CD4-positive, alpha-beta T cell treated with Interleukin-15 for 4 hours (primary cell): ENCODE measurements at places on chromosomes 3 and 15.

DNA sequence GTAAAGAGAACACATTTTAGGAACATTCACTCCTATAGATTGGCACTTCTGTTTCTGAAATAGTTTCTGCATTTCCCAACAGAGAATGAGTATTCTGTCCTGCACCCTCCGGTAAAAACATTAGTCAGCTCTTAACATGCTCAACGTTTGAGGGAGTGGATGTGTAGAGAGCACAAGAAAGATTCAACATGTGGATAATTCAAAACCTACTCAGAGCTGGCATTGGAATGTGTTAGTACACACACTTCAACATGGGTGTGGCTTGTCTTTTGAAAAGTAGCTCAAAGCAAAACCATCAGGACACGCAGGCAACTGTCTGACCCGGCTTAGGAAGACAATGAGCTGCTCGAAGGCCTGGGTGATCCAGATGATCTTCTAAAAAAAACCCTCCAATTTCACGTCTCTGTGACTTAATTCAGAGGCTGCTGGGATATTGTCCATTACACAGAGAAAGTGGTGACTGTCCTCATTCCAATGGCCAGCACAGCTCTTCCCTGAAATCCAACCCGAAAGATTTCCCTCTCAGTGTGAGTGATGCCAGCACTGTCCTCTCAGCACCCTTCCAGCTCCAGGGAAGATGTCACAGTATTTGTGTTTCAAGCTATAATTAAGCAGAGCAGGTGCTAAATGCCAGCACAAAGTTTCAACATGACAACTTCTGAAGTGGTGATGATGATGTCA is 18.1 kb downstream of the FBN1 start:
- DNase-seq = no peak

DNA sequence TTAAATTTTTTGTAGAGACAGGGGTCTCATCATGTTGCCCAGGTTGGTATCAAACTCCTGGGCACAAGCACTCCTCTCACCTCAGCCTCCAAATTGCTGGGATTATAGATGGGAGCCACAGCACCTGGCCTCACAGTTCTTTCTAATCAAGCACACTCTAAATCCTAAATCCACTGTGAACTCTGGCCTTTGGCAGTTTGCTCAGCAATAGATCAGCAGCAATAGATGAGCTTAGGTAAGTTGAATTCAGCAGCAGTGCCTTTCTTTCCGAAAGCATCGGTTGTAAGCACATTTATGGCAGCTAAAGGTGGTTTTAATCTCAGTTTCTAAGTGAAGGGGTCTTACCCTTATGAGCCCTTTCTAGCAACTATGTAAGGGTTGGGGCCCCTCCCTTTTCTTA is 16.6 kb downstream of the PDHB start:
- DNase-seq = no peak

DNA sequence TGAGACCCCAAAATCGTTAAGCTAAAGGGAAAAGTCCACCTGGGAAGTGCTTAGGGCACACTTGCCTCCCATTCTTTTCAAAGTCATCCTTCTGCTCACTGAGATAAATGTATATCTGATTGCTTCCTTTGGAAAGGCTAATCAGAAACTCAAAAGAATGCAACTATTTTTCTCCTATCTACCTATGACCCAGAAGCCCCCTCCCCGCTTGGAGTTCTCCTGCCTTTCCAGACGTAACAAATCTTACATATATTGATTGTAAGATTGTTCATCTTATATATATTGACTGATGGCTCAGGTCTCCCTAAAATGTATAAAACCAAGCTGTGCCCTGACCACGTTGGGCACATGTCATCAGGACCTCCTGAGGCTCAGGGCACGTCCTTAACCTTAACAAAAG is 56.8 kb upstream of the ACAN start:
- DNase-seq = no peak

- no peak for DNase-seq
These were observed 108.8 kb upstream of the ATP2B2 start for GRCh38 chr3:10614168-10614567.

- no peak for DNase-seq
These were observed 60.3 kb downstream of the MAP6D1 start for GRCh38 chr3:183764847-183765731.

DNA sequence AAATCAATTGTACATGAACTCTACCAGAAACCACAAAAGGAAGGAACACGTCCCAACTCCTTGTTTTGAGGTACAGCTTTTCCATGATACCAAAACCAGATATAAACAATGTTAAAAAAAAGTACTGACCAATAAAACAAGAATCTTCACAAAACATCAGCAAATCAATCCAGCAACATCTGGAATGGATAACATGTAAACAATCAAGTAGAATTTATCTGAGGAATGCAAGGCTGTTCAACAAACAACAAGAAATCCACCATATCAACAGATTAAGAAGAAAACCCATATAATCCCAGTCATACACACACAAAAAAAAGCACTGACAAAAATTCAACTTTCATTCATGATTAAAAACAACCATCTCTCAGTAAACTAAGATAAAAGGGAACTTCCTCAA is 26.7 kb downstream of the TJP1 start:
- DNase-seq = no peak

GRCh38 chr3:71305231-71306206 is 278.0 kb downstream of the FOXP1 start:
- no peak for DNase-seq

DNA sequence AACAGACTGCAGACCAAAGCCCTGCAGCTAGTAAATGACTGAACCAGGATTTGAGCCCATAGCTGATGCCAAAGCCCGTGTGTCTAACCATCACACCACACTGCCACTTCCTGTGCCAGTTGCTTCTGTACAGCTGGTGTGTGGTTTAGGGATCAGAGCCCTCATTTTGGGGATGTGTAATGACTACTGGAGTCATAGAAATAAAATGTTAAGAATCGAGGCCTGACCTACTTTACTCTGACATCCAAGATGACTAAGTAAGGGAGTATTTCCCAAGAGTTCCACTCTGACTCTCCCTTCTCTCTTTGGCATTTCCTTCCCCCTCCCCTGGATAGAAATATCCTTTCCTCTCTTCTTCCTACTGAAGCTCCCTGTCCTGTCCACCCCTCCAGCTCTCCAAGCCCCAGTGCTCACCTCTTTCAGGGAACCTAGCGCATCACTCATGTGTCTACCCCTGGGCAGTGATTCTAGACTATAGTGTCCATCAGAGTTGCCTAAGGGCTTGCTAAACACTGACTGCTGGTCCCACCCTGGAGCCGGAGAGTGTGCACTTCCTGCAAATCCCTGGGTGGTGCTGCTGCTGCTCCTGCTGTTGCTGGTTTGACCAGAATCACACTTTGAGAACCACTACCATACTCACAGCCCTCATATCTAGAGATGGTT is 53.8 kb downstream of the MGLL start:
- no peak for DNase-seq

DNA sequence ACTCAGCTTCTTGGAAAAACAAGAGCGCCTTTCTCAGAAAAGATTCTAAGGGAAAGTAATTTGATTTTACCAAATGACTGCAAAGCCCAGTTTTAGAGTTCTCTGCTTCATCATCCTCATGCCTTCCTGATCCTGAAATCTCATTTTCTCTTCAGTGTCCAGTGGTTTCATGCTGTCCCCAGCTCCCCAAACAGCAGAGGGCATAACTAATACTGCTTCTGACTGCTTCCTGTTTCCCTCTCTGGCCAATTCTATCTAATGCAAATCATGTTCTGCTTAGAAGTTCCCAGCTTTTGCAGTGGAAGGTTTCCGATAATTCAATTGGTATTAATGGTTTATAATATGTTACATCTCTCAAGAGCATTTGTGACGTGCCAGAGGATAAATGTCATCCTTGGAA is 161.1 kb downstream of the CLSTN2 start:
- no peak for DNase-seq

DNA sequence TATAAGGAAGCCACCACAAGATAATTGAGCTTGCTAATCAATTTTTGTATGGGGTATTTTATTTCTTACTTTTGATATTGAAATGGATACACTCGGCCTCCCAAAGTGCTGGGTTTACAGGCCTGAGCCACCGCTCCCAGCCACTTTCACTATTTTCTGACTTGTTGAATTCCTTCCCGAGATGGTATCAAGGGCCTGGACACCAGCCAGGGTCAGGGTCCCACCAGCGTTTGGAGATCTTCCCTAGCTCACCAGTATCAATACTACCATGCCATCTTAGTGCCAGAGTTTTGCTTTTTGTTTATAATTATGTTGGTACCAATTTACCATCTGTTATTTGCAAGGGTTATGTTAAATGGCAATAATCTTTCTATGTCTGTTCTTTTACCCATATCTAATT is 5.5 kb upstream of the SELENOT start:
- DNase-seq = no peak

DNA sequence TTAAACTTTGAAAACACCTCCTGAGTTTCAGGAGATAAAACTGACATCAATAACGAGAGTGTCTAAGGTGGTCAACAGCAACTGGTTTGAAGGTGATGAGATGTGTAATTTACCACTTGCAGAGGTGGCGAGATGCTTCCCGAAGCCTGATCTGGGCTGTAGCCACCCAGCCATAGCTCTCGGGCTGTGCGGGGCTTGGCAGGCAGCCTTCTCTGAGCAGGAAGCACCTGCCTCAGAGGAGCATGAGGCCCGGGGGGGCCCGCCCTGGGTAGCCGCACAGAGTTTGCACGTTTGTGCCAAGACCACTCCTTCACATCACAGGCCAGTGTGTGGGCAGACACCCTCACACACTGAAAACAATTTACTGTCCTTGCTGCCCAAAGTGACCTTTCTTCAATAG is 220.3 kb downstream of the CACNA2D3 start:
- DNase-seq = no peak

GRCh38 chr3:123157598-123158287 is 44.0 kb upstream of the SEC22A start:
- no peak for DNase-seq

GRCh38 chr15:84783493-84784251 is 33.5 kb upstream of the ALPK3 start:
- no peak for DNase-seq

DNA sequence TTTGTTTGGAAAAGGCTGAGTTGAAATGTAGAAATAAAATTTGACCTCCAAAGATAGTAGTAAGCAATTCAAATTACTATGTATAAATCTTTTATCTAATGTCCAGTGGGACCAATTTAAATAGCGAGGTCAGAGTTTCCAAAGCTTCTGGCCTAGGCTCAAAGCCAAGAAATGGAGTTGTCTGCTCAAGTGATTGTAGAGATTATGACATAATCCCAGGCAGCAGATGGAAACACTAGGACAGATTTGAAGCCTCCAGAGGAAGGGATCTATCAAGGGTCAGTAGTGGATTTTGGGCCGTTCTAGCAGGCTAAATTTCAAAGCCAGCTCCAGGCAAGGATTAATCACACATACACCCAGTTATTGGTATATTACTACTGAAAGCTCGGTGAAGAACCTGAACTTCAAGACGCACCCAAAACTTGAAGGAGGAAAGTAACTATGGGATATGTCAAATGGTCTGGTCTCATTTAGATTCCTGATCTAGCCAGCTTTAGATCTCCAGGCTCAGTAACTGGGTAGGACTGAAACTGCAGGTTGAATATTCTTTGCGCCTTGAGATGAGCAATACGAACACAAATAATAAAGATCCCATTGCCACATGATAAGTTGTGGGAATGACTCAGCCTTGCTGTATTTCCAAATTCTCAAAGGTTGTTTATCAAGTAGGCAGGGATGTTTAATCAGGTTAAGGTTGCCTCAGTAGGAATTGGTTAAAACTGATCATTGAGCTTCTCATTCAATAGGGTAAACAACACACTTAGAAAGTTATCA is 30.9 kb upstream of the ARRDC4 start:
- no peak for DNase-seq

DNA sequence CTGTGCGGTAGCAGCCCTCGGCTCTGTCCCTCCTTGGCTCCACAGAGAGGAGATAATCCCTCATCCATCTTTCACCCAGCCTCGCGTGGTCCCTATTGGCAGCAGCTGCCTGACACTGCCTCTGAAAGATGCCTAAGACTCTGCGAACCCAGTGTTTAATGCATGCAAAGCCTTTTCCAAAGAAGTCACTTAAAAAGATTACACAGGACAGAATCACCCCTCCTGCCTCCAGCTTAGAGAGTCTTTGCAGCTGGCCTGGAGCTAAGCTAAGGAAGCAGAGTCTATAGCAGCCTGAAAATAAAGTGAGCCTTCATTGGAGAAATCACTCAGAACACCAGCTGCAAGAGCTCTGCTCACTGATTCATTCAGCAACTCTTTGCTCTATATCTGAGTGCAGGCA is 247.2 kb downstream of the SHQ1 start:
- DNase-seq = no peak

DNA sequence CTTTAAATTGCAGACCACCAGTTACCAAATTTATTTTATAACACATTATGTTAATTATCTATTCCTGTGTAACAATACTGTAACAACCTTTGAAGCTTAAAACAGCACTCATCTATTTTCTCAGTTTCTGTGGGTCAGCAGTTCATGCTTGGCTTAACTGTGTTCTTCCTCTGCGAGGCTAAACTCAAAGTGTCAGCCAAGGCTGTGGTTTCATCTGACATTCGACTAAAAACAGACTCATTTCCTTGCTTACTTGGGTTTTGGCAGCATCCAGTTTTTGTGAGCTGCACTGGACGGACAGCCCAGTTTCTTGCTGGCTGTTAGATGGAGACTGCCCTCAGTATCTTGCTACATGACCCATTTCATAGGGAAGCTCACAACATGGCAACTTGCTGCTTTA is 247.3 kb upstream of the KCNH8 start:
- no peak for DNase-seq

- DNase-seq = no peak
These were observed 68.7 kb downstream of the SMAD6 start for GRCh38 chr15:66770518-66771350.

DNA sequence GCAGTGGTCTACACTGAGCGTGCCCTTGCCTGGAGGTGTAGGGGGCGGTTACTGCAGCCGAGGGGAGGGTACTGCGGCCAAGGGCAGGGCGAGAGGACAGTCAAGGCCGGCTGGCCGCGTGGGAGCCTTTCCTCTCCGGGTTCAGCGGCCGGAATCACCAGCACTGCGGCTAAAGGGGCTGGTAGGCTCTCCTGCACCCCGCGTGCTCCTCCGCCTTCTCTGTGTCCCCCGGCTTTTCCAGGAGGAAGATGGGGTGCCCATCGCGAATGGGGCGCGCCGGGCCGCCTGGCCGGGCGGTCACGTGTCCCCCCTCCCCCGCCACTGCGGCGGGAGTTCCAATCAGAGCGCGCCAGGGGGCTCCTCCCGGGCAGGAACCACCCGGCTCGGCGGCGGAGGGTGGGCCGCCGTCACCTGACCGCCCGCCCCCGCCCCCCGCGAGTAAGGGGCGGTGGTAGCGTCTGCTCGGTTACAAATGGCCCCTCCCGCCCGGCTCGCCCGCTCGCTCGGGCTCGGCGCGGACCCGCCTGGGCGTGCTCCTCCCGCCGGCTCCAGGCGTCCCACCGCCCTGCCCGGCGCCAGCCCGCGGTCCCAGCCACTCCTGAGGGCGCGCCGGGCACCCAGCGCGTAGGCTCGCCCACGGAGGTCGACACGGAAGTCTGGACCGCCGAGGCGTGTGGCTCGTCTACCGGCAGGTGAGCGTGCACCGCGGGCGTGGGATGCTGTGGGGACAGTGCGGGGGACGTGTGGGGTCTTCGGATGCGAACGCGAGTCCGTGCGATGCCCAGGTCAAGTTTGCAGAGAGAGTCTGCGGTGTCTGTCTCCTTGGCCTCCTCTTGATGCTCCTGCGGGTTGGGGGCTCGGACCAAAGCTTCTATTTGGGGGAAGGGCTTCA is 242.6 kb upstream of the TOPAZ1 start:
- DNase-seq = no peak
